ENCODE measurements at places on chromosomes 16 and 17.

- DNase-seq = no peak
These were observed 804 bp downstream of the ATP6V0C start for GRCh38 chr16:2514333-2515179.

DNA sequence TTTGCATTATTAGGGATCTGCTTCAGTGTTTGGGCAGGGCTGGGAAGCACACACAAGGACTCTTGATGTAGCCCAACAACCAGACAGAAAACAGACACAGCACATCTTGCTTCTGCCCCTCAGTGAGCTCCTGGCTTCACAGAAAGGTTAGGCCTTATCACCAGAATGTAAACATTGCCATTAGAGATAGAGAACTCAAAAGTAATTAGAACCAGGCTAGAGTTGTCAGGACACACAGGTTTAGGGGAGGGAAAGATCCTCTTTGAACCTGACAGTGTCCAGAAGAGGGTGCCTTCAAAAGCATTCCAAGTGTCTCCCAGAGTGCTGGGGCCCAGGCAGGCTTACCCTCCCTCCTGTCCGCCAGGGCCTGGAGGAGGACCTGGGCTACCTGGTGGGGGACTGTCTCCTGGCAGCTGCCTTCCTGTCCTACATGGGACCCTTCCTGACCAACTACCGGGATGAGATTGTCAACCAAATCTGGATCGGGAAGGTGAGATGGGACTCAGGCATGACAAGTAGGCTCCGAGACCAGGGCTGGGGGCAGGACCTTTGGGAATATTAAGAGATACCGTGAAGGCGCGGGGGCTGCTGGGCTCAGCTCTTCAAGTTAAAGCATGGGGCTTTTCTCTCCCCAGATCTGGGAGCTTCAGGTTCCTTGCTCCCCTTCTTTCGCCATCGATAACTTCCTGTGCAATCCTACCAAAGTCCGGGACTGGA, 16.9 kb upstream of the KDM6B start:
- DNase-seq = no peak

DNA sequence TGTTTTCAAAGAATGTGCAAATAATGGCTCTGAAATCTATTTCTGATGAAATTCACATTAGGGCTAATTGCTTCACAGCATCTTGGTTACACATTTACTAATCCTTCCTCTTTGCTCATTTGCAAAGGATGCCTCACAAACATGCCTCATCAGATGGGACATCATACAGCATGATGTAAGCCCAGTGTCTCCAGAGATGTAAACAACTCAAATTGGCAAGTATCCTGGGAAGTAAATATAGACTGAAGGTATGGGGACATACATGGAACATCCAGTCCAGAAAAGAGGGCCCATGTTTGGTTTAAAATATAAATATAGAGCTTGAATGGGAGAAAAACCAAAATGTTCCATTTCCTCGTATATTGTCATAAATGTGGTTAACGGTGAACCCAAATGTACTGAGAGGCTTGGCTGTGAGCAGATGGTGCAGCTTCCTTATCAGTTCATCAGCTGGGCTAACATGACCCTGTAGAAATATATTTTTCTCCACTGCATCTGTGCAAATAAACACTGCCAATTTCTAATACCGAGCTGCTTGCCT, 142.9 kb upstream of the NUDT7 start:
- DNase-seq = no peak

DNA sequence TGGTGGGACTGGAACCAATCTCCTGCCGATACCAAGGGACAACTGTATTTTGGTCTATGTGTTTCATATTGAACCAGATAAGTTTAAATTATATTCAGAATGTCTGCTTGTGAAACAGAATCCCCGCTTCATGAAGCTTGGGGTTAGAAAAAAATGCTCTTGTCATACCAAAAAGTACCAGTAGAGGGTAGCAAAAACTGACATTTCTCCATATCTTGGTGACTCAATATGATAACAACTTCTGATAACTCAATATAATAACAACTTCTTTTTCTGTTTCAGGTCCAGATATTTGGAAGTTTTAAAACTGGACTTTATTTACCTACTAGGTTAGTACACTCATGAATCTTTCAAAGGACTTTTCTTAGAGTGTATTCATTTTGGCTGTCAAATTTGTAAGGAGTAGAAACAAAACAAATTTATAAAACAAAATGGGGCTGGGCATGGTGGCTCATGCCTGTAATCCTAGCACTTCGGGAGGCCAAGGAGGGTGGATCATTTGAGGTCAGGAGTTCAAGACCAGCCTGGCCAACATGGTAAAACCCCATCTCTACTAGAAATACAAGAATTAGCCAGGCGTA, 52.3 kb upstream of the ADCY7 start:
- no peak for DNase-seq

DNA sequence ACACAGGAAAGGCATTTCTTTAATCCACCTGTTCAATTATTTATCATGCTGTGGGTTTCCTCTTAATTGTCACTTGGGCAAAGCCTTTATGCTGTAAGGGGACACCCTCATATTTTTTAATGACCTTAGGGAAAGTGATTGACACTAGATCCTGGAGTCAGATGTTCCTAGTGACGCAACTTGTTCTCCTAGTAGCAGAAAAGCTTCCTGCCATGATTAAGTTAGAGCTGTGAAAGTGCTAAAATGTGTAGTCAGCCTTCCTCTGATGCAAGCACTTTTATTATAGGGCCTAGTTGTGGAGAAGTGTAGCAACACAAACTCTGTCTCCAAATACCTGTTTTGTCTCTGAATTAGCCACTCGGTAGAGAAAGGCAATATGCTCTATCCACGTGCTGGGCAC, 12.3 kb downstream of the TMEM100 start:
- DNase-seq = no peak

DNA sequence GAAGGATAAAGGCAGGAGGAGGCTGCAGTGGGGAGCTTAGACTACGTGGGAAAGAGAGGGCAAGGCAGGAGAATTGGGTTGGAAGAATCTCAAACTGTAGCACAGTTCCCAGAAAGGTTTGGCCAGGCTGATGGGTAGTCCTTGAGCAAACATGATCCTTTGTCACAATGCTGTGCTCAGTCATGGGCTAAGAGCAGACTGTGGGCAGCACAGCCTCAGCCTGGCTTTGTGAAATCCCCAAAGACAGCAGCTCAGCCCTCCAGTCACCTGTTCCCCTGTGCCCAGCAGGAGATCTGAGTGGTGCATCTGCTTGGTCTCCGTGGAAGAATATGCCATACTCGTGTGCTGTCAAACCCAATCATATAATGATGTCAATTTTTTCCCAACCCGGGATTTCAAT, 10.6 kb upstream of the ENGASE start:
- DNase-seq = no peak

GRCh38 chr17:16003841-16004240, 4.2 kb downstream of the TTC19 start:
- no peak for DNase-seq

- no peak for DNase-seq
These were observed 32.8 kb downstream of the DRC3 start for GRCh38 chr17:18005496-18005895.

GRCh38 chr17:5700745-5701144, 116.4 kb upstream of the NLRP1 start:
- no peak for DNase-seq

DNA sequence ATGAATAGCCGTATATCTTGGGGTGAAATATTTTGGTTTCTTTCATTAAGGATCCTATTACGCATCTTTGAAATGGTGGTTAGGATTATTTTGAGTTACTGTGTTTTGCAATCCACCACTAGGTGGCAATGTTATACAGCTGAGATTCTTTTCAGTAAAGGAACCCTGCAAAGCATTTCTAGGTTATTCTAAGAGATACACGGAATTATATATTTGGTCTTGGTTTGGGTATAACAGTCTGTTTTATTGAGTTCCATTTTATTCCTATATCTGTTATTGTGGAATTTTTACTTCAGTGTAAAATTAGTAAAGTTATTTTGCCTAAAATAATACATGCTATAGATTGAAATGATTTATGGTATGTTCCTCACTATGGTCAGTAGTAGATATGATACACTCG, 62.9 kb upstream of the CPHXL start:
- DNase-seq = no peak

DNA sequence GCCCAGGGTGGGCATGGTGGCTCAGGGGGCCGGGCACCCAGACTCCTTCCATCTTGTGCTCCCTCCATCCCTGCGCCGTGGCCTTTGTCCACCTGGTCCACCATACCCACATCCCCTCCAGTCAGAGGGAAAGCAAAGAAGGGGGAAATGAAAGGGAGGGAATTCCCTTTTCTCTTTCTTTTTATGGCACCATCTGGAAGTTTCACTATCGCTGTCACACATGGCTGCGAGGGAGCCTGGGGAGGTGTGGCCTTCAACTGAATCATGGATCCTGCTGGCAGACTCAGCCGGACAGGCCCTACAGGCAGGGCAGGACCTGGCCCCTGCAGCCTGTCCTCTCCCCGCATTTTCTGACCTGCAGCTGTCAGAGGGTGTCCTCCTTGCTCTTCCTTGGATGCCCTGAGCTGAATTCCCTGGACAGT, 6.2 kb downstream of the SLC12A3 start:
- DNase-seq = no peak

- no peak for DNase-seq
These were observed 580 bp downstream of the RANGRF start for GRCh38 chr17:8289103-8289397.

GRCh38 chr16:68444056-68444657, 4.2 kb downstream of the SMPD3 start:
- DNase-seq = no peak

DNA sequence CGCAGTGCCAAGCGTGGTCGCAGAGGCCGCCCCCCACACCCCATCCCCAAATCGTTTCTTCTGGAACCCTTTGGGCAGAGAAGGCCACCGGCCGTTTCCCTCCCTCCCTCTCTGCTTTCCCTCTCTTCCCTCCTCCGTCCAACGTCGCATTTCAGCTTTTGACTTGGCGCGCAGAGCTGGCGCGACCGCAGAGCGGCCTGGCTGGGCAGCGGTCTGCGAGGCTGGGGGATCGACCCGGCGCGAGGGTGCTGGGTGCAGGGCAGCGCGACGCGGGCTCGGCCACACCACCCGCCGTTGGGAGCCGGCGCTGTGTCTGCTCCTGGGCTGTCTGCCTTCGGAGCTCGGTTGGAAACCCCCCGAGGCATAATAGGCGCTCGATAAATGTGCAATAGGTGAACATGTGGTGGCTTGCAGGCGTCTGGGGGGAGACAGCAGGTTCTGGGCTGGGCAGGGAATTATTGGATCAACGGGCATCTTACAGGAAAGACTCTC, 2.8 kb upstream of the NTN3 start:
- DNase-seq = no peak

- no peak for DNase-seq
These were observed 309.0 kb upstream of the IRX3 start for GRCh38 chr16:54595621-54596020.

DNA sequence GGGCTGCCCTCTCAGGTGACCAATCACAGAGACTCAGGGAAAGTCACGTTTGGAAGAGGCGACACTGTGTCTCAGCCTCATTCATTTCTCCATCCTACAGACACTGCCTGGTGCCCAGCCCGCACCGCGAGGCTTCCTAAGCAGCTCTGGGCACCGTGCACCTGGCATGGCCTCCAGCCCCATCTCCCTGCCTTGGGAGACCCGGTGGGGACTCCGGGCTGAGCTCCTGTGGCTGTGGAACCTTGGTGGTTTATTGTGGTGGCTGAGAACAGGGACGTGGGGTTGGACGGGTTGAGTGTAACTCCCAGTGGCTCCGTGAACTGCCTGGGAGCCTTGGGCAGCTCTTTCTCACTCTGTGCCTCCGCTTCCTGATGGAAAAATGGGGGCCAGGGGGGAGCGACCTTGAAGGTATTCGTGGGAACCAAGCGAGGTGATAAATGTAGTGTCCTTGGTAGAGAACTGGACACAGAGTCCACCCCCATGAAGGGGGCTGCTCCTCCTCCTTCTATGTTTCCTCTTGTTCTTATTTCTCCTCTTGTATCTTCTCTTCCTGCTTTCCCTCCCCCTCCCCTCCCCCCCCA, 215.4 kb downstream of the SEC14L1 start:
- DNase-seq = no peak

DNA sequence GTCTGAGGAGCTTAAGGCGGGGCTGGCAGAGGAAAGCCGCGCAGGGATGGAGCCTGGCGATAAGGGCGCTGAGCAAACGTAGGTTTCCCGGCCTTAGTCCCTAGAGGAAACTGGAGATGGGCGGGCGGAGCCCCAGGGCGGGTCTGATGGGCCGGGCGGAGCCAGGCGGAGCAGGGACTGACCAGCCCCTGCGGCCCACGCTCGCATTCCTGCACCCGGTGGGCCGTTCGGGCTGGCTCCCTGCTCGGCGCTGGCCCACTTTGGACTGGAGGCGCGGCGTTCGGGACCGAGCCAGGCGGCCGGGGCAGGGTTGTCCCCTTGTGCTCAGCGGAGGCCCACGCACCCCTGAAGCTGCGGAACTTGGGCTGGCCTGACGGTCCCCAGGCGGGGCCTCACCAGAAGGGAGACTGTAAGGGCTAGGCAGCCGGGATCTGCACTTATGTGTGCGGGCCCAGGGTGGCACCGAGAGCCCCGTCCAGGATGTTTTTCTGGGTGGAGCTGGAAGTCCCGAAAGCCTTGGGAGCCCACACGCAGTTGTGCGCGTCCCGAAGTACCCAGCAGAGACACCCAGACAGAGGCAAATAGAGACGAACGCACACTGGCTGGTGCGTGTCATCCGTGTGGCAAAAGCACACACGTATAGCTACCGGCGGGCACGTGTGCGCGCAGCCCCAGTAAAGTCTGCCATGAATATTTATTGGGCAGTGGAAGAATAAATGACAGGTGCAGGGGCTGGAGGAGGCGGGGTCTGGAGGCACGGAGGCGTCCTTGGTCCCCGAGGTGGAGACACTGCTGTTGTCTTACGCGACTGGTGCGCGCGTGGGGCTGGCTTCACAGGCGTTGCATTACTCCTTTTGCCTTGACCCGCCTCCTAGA, 1.4 kb downstream of the PYDC1 start:
- DNase-seq = no peak
